ENCODE measurements at places on chromosomes 6 and 20. TPM values are rescaled to one million over a fixed set of nuclear protein-coding genes. Genes with fewer than 3 reads are reported as not detected.

DNA sequence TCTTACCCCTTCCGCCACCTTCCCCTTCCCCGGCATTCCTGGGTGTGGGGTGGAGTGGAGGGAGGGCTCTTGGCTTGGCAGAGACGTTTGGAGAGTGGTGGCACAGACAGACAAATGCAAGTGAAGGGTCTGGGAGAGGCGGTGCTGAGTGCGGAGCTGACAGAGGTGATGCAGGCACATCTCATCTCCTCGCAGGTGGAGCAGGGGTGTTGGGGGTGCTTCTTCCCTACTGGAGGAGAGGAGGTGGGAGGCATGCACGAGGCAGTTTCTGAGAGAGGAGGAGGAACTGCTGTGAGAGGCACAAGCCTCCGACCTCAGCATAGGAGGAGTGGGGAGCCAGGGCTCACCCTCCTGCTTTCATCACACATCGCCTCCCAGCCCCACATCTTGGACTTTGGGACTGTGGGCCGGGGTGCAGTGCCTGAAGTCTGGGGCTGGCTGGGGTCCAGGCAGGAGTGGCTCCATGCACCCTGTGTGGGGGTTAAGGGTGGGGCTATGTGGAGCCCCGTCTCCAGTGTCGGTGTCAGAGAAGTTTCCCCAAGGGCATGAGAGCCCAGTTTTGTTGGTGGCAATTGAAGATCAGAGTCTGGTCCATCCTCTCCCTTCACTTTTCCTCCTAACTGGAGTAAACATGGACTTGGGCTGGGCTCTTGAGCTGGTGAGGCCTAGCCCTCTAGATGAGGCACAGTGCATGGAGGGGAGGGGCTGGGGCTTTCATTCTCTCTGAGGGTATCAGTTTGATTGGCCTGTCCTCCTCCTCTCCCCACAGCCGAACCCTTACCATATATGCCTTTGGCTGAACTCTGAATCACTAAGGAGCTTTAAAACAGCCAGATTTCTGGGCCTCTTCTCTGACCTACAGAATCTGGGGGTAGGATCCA lies 20.2 kb upstream of the SLC22A7 start:
- DNase-seq, result no peak

The CYP39A1 gene
- 0.95 TPM for total RNA-seq

DNA sequence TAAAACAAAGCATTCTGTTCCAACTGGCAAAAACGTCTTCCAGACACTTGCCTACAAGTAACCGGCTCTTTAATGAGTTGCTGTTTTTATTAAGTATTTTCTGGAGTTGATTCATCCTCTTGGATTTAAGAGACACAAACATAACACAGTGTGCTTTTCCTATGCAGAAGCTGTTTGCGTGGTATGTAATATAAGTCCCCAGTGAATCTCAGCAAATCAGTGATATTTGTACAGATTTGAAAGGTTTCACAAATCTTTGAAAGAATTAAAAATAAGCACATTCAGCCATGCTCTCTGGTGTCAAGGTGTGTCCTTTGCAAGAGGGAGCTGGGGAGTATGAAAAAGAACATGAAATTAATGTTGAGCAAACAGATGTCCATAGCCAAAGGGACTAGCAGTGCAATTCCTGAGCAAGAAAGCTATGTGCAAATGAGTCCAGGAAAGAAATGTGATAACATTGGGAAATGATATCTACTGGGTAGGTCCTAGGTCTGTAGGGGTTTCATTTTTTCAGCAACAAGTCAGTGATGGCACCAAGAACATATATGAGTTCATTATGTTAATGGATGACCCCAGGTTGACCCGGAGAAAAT lies 170.1 kb upstream of the PHACTR1 start:
- no peak for DNase-seq

The RTN4IP1 gene
- total RNA-seq, result 27.4 TPM

GRCh38 chr6:168455847-168456530 lies 15.0 kb downstream of the SMOC2 start:
- DNase-seq, result no peak

The PSMB9 gene
- 80.2 TPM for total RNA-seq

The SLC17A4 gene
- total RNA-seq, result not detected

GRCh38 chr6:104601131-104601651 lies 258.5 kb downstream of the HACE1 start:
- DNase-seq, result no peak

- no peak for DNase-seq
Observed at GRCh38 chr6:27470023-27470422, 2.9 kb downstream of the ZNF184 start.

DNA sequence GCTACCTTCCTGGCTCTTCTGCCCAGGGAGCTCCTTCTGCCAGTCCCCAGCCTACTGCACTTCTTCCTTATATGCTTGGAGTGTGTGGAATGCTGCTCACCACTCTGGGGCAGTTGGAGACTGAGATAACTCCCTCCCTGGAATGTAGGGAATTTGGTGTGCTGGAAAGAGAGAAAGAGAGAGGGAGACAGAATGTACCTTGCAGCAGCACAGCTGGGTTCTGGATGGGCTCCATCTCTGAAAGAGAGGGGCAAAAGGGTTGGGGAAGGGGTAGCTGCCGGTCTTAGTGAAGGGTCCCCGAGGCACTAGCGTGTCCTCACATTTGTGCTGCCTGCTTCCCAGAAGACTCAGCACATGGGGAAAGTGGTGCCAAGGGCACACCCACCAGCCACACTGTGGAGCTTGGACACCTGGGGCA lies 40.2 kb upstream of the DDR1 start:
- DNase-seq, result no peak

DNA sequence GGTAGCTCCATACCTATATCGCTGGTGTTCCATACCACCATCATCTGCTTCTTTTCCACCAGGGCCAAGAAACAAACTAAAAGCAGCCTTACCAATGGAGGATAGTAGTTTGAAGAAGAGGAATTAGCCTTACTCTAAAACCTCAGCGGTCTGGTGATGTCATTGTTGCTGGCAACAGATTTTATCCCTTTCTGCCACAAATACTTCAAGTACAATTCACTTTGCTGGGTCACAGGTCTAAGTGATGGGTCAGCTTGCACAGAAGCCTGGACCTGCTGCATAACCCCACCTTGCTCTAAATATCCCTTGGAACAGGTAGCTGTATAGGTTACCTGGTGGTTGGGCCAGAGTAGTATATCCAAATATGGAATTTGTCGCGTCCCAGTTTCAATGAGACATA lies 53.2 kb upstream of the THEMIS start:
- no peak for DNase-seq
